A549 treated with ZK216348 at 1 μM for 4 hours (cell line): ENCODE measurements at places on chromosomes 16 and 17. TPM values are rescaled to one million over a fixed set of nuclear protein-coding genes. Genes with fewer than 3 reads are reported as not detected.

The CLEC18B gene
- 0.12 to 0.84 TPM (median 0.27 TPM) in 5 replicates for total RNA-seq

The LGALS9 gene
- total RNA-seq: 0.81 to 2.0 TPM (median 1.2 TPM) in 5 replicates

The ARHGAP23 gene
- 42.1 to 70.8 TPM (median 62.8 TPM) in 5 replicates for total RNA-seq

The DNAH3 gene
- 0.05 to 0.20 TPM (median 0.19 TPM) in 5 replicates for total RNA-seq

The NTN1 gene
- 0.37 to 0.55 TPM (median 0.43 TPM) in 5 replicates for total RNA-seq

The EFCAB13 gene
- total RNA-seq: 0.68 to 3.4 TPM (median 2.6 TPM) in 5 replicates

The HOXB9 gene
- total RNA-seq: 7.3 to 8.2 TPM (median 7.8 TPM) in 5 replicates

The PRSS36 gene
- 0.83 to 2.0 TPM (median 0.93 TPM) in 5 replicates for total RNA-seq

The KRT28 gene
- total RNA-seq: not detected in 5 replicates

The CLEC3A gene
- total RNA-seq: not detected in 5 replicates

The MAZ gene
- 140 to 181 TPM (median 172 TPM) in 5 replicates for total RNA-seq

The TMED6 gene
- total RNA-seq: 0.15 TPM in 1 of 5 replicates, not detected in the others

The KCNH4 gene
- total RNA-seq: 0.18 to 0.48 TPM (median 0.33 TPM) in 5 replicates
